Spinal cord (tissue), 10 donors: ENCODE measurements at places on chromosomes 6 and 20.

- no peak for DNase-seq
These were observed 6.5 kb upstream of the GRIK2 start for GRCh38 chr6:101386982-101387381.

GRCh38 chr6:51350308-51350904 is 531.7 kb downstream of the TFAP2B start:
- peak; percentile 5 for DNase-seq

GRCh38 chr20:58112017-58112781 is 116.3 kb downstream of the ANKRD60 start:
- no peak for DNase-seq

DNA sequence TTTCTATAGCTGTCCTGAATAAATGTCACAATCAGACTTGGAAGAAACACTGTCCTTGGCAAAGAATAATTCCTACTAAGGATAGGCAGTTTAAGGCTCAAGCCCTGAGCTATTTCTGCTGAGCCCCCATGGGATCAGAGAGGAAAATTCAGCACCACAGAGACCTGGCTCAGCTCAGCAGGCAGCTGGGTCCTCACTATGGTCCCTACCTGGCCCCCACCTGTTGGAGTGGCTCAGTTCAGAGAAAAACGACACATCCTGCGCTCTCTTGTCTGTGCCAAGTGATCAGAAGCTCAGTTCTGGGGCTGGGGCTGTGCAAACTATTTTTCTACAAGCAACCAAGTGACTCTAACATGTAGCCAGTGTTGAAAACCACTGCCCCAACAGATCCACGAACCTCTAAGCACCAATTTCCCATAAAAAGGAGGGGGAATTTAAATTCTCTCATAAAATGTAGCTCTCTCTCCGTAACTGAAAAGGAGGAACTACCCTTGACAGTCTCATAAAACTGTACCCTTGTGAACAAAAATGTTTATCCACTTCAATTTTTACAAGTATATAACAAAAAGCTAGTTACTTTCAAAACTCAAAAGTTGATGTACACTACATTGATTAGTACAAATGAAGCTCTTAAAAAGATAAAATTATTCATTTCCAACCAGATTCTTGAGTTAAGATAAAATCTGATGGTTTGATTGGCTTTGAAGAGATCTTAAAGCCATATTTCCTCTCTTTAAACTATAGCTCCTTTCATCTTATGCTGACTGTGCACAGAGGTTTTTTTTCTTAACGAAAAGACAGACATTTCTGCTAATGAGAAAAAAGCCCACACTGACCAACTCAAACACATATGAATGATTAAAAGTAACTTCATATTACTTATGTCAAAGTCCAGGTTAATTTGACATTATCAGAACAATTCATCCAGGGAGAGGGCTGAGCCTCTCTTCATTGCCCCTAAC is 52.0 kb downstream of the KIF13A start:
- no peak for DNase-seq

- DNase-seq, result no peak
These were observed 14.0 kb downstream of the SS18L1 start for GRCh38 chr20:62157387-62158087.

DNA sequence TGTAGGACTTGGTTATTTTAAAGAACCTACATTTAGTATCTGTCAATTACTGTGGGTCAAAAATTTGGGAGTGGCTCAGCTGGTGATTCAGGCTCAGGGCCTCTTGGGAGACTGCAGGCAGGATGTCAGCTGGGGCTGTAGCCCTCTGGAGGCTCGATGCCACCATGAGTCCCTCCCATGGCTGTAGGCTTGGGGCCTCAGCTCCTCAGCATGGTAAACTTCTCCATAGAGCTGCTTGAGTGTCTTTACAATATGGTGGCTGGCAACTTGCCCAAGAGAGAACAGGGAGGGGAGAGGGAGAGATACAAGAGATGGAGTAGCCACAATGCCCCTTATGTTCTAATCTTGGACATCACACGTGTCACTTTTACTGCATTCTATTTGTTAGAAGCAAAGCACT is 470.4 kb downstream of the CDH26 start:
- DNase-seq, result no peak

DNA sequence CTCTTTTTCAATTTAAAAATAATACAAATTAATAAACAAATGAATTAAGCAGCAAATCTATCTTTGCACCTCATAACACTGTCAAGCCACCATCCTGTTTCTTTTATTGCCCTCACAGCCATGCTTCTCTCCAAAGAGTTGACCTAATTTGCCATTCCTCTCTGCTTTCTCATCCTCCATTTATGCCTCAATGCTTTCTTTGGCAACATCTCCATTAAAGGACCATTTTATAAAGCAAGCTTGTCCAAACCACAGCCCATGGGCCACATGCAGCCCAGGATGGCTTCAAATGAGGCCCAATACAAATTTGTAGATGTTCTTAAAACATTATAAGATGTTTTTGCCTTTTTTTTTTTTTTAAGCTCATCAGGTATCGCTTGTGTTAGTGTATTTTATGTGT is 26.4 kb upstream of the MEI4 start:
- no peak for DNase-seq

DNA sequence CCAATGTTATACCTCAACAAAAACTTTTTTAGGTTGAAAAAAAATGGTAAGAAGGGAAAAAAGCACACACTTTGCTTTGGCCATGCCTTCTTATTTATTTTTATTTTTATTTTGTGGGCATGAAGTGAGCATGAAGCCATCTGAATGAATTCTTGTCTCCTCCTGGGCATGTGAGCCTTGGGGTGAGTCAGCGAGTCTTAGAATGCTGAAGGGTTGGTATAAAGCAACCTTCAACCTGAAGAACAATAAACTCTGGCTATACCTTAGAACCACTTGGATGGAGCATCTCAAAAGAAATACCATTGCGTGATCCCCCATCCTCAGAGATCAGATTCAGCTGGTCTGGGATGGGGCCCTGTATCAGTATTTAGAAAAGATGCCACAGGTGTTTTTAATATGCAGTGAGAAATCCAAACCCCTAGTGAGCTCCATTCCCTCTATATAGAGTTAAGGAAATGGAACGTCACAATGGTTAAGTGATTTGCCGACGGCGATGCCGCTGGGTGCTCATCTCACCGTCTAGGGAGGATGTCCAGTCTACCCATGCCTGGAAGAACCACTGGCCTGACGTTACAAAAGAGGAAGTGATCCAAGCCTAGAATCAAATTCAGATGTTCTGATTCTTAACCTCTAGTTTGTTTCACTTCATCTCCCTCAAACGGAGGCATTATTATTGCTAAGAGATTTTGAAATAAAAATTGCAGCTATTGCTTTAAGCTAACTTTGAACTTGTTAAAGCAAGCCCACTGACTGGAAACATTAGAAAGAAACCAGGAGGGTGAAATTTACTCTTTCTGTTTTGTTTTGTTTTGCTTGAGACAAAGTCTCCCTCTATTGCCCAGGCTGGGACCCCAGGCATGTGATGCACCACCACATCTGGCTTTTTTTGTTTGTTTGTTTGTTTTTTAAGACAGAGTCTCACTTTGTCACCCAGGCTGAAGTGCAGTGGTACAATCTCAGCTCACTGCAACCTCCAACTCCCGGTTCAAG is 67.1 kb downstream of the EDN1 start:
- no peak for DNase-seq

GRCh38 chr6:99836471-99836870 is 157.6 kb downstream of the MCHR2 start:
- no peak for DNase-seq

GRCh38 chr6:163309491-163310026 is 105.0 kb upstream of the QKI start:
- DNase-seq, result no peak

DNA sequence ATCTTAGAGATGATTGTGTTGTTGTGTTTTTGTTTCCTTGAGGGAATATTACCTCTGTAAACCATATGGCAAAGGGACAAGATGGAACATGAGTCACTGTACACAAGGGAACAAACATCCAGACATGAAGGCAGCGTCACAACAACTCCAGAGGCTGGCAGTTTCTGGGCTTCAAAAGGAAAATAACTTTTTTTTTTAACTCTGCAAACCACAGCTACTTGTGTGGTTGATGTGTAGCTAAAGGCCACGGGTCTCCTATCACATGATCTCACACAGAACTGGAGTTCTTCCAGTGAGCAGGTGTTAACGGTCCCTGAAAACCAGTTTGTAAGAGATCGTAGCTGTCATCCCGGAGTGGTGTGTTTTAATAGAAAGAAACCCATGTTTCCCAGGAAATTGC is 33.2 kb upstream of the HBS1L start:
- no peak for DNase-seq

DNA sequence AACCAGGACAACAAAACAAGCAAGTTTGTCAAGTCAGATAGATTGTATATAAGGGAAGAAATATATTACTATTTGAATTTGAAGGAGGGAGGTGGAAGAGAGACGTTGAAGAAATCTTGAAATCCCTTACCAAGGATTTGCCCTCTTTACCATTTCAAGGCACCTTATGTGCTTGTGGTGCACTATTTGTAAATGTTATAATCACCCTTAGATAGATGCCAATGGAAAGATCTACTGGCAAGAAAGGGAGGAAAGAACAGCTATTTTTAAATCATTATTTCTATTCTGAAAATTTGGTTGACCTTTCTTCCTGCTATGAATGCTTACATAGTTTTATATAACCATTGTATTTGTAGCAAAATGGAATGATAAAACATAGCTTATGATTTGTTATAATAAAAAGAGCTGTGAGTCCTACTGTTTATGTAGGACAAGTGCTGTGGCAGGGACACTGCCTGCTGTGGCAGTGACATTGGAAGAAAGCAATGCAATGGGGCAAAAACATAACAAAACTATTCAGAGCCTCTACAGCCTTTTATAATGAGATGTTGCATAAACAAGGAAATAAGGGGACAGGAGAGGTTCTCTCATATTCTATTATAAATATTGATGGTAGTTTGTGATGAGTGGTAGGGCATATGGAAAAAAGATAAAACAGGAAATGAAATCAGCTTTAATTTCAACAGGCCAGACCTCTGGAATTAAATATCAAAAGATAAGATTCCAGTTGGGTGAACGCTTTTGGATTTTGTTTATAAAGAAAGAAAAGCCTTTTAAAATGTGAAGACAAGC is 1145.2 kb upstream of the GJE1 start:
- DNase-seq, result no peak

- DNase-seq, result no peak
These were observed 580.4 kb upstream of the PTCHD4 start for GRCh38 chr6:48691420-48691819.

DNA sequence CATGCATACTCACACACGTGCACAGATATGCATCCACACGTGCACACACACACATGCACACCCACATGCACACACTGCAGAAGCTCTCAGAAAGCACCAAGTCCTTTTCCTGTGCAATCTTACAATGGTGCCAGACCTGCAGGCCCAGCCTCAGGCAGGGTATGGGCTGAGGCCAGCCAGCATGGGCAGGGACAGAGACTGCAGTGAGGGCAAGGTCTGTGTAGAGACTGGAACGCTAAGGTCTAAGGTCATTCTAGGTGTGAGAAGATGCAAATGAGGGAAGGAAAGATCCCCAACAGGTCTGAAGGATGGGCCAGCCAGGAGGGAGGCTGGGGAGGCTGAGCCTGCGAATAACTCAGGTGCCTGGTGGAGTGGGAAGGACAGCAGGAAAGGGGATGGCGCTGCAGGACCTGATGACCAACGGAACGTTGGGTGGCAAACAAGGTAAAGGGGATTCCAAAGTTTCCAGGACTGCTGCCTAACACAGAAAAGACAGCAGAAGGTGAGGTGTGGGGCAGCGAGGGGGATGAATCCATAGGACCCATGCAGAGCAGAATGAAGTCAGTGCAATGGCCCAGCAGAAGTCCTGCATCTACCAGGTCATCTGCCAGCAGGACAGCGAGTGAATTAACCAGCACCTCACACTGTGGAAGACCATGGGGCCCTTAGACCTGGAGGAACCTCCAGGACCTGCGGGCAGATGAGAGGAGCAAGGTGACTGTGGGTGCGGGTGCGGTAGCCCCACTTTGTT is 67.0 kb downstream of the ABHD12 start:
- no peak for DNase-seq

DNA sequence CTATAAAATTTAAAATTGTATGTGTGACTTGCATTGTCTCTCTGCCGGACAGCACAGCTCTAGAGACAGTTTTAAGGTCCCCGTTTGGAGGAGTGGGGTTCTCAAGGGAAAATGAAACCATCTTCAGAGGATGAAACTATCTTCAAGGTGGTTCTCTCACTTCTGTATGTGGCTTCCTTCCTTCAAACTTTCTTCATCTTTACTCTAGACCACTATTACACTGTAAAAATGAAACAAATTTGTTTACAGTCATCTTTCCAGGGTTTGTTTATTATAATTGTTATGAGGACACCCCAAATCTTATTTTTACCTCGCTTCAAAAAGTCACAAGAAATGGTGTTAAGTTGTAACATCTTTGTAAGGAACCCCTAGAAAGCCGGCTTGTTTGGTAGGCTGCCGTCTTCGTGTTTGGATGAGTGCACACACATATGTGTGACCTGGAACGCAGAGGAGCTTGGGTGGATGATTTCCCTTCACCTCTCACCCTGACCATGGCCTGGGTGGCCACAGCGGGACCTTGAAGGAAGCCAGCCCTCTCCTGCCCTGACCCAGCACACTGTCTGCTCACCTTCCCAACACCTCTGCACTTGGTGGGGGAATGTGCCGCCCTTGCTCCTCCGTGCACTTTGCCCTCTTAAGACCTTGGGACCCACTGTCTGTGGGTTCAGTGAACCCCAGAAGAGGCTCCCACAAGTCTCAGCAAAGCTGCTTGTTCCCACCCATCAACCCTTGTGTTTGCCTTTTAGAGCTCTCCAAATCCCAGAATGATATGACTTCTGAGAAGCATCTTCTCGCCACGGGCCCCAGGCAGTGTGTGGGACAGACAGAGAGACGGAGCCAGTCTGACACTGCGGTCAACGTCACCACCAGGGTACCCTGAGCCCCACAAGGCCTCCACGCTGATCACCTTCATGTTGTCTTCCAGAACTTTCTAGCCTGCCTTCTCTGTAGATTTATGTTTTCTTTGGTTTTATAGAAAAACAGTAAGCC is 67.8 kb downstream of the SYTL3 start:
- DNase-seq, result no peak

- DNase-seq, result no peak
These were observed 144.9 kb upstream of the THBS2 start for GRCh38 chr6:169398342-169399105.

DNA sequence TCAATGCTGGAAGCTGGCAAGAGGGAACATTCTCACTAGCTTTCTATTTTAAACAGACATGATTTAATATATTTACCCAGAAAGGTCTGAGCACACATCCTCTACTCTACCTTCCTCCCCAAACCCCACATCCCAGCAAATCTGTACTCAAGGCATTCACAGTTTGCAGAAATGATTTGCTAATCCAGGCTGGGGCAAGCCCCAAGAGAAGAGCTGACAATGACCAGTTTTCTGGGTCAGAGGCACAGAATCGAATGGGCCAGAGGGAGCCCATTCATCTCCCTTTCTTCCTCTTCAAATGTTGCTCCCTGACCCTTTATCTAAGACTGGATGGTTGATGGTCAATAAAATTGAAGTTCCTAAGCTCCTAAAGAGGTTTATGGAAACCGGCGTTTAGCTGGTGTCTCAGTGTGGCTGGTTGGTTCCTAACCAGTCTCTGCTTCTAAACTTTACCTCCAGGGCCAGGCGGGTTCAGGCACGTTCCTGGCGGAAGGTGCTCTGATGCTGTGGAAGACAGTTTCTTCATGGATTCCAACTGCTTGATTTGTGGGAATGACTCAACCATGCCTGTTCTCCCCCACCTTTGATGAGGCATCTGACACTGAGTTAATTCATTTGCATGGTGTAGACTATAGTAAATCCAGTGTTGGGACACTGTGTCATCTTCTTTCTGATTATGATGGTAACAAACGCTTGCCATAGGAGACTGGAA is 96.4 kb upstream of the IYD start:
- no peak for DNase-seq
